H1 (cell line): ENCODE measurements at places on chromosomes 6 and 20. TPM values are rescaled to one million over a fixed set of nuclear protein-coding genes. Genes with fewer than 3 reads are reported as not detected.

The IPCEF1 gene
- total RNA-seq = 0.44 and 0.78 TPM in 2 replicates

The OTOR gene
- not detected in 2 replicates for total RNA-seq

The WFDC12 gene
- total RNA-seq = not detected in 2 replicates

The APOM gene
- 3.4 and 3.8 TPM in 2 replicates for total RNA-seq

The HLA-DQA1 gene
- total RNA-seq = not detected in 2 replicates

The SLC32A1 gene
- 0.15 and 0.33 TPM in 2 replicates for total RNA-seq

The LY6G6C gene
- total RNA-seq = 0.33 TPM in 1 of 2 replicates, not detected in the other

The SLC24A3 gene
- 6.2 and 6.3 TPM in 2 replicates for total RNA-seq

The IL17A gene
- total RNA-seq = not detected in 2 replicates

The HCRTR2 gene
- 0.19 TPM in 1 of 2 replicates, not detected in the other for total RNA-seq

The MYL9 gene
- total RNA-seq = 193 TPM in 2 replicates

The DSP gene
- 48.5 and 50.5 TPM in 2 replicates for total RNA-seq

The RNF146 gene
- total RNA-seq = 28.8 and 30.8 TPM in 2 replicates

The FRMD1 gene
- not detected in 2 replicates for total RNA-seq

The PRL gene
- total RNA-seq = not detected in 2 replicates

The TFAP2B gene
- not detected in 2 replicates for total RNA-seq

The SLC26A8 gene
- 0.56 and 1.1 TPM in 2 replicates for total RNA-seq

The KCNG1 gene
- 16.0 and 17.2 TPM in 2 replicates for total RNA-seq

The KCNS1 gene
- total RNA-seq = 1.8 and 1.9 TPM in 2 replicates

The ID4 gene
- 8.3 and 8.8 TPM in 2 replicates for total RNA-seq

The TCP11 gene
- total RNA-seq = not detected in 2 replicates

The GGT7 gene
- total RNA-seq = 24.1 and 25.5 TPM in 2 replicates

The FOXQ1 gene
- total RNA-seq = not detected in 2 replicates

The SLPI gene
- total RNA-seq = not detected in 2 replicates

The LST1 gene
- total RNA-seq = not detected in 2 replicates
